ENCODE measurements at places on chromosomes 5 and 9. TPM values are rescaled to one million over a fixed set of nuclear protein-coding genes. Genes with fewer than 3 reads are reported as not detected.
A peak's percentile ranks its signal among the peaks of the same experiment; 100 is the strongest.

DNA sequence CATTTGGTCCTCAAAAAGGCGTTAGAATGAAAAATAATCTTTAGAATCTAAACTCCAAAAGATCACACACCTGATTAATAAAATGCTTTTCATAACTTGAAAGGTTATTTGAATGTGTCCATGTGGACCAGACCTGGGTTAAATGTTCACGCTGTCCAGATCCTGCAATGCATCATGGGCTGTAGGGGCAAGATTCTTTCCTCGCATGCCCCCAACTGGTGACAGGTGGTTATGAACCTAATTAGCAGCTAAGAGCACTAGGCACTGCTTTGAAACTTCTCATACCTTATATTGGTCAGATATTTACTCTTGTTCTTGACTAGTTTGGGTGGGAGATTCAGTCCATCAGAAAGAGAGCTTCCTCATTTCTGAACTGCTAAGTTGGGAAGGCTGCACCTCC lies 19.3 kb upstream of the PIP5K1B start:
- peak; percentile 51 for DNase-seq

- DNase-seq, result no peak
These were observed 59.6 kb upstream of the IL17B start for GRCh38 chr5:149438711-149439132.

GRCh38 chr5:172235132-172235780 lies 41.3 kb downstream of the EFCAB9 start:
- DNase-seq, result peak; percentile 74

Gene SEMA5A
- 1.9 TPM for polyA plus RNA-seq

Gene ZDHHC11
- 4.9 TPM for polyA plus RNA-seq

- DNase-seq, result no peak
These were observed 23.9 kb downstream of the CLTA start for GRCh38 chr9:36214571-36214970.

DNA sequence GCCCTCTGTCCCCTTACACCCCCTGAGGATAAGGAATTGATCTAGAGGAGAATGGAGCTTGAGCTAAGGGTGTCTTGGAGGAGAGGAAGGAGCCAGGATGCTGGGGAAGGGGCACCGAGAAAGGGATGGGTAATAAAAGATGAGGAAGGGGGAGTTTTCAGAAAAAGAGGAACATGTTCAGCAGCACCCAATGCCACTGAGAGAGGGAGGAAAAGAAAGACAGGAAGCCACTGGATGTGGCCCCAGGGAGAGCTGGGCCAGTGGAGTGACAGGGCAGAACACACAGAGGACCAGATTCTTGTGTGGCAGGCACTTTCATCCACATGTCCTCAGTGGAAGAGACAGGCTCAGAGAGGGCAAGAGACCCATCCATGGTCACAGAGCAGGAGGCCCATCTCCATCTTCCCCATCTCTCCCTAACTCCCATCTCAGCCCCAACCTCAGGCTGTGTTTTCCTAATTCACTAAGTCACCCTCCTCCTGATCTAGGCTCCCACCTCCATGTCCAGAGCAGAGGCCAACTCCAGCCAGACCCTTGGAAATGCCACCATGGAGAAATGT lies 7.2 kb downstream of the PFN3 start:
- DNase-seq, result no peak

- no peak for DNase-seq
These were observed 39.8 kb downstream of the POLK start for GRCh38 chr5:75551471-75551870.
